NCI-H510A treated with DMSO at 0.1 percent for 48 hours (cell line): ENCODE measurements at places on chromosomes 5 and 9.

DNA sequence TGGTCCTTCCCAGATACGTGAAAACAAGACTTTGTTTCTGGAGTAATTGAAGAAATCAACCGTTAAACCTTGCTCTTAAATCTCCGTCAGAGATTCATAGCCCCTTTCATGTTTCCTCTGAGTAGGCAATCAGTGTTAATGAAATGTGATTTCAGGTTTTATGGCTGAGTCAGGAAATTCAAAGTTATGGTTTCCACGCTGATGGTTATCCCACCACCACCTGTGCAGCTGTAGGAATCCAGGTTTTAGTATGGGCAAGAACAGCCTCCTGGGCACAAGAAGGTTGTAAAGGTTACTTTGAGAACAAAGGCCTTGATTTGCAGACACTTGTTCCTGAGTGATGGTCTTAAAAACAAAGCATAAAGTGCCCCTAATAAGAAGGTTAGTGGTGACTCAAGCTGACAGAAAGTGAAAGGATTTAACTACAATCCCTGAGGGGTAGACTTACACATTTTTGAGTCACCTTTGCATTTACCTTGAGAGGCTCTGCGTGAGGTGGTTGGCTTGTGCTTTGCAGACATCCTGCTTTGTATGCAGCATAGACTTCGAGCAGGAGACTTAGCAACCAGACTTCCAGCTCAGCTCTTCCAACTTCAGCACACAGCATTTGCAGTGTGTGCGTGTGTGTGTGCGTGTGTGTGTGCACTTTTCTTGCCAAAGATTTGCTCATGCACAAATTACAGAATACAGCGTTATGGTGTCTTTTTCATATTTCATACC lies 159.6 kb downstream of the TLE4 start:
- DNase-seq: no peak

DNA sequence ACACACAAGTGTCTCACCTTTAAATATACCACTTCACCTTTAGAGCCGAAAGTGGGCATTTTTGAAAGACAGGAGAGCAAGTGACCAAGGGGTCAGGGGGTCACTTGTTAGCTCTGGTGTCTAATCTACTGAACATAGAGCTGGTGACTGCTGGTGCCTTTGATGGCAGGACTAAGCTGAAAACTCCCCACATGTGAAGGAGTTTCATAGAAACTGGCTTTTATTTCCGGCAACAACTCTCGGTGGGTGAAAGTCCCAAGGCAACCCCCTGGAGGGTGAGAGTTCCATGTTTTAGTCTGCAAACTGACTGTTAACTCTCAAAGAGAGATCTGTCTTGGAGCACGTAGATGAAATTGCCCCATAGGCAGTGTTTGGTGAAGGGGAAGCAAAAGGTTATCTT lies 466.9 kb downstream of the DMRTA1 start:
- DNase-seq: no peak

GRCh38 chr9:124010665-124011321 lies 775 bp upstream of the LHX2 start:
- DNase-seq: no peak

DNA sequence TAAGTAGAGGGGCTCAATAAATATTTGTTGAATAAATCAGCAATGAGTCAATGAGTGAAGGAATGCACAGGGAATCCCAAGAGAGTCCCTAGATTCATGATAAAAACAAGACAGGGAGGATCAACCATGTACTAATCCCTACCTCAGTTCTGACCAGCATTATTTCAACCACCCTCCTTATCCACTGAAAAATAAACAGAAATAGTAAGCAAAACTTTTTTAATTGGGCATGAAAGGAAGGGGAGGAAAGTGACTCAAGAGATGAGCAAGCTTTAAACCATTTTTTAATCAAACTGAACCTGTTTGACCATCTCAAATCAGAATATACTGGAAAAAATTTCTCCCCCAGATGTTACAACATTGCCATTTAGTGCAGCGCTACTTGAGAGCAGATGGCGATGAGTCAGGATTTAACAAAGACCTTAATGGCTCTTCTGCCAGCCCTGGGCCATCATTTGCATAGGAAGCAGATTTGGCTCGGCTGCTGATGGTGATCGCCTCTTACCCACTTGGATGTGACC lies 194.8 kb upstream of the SLC30A5 start:
- DNase-seq: peak; percentile 24

DNA sequence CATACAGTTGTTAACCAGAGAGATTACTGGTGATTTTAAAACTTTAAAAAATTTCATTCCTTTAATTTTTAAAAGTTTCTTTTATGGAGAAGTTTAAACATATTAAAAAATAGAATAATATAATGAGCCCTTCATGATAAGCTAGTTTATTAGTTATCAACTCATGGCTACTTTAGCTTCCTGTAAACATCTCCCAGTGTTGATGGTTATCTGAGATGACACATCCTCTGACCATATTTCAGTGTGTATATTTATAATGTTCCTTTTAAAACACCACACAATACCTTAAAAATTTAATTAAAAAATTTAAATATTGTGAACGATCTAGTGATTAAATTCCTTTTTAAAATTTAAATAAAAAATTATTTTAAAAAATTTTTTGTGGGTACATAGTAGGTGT lies 74.1 kb downstream of the IPO11 start:
- DNase-seq: no peak

- DNase-seq: no peak
Observed at GRCh38 chr9:16289639-16290038, 580.8 kb downstream of the BNC2 start.
